ENCODE measurements at places on chromosomes 16 and 17.

GRCh38 chr17:58985367-58985766 lies 121.3 kb downstream of the TRIM37 start:
- peak; percentile 29 for DNase-seq

DNA sequence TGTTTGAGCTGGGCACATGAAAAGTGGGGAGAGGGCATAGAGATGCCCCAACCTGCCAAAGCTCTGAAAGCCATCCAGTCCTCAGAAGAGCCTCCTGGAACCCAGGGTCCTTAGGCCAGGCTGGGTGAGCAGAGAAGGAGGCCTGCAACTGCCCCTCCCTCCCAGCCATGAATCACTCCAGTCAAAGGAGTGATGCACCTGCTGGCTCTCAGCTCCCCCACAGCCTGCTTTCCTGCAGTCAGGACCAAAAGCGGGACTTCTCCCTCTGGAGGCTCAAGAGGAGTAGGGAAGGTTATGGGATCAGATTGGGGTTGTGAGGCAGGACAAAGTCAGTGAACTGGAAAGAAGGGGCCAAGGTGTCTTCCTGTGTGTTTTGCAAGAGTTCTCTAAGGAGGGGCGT lies 145.6 kb downstream of the TMEM132E start:
- no peak for DNase-seq

DNA sequence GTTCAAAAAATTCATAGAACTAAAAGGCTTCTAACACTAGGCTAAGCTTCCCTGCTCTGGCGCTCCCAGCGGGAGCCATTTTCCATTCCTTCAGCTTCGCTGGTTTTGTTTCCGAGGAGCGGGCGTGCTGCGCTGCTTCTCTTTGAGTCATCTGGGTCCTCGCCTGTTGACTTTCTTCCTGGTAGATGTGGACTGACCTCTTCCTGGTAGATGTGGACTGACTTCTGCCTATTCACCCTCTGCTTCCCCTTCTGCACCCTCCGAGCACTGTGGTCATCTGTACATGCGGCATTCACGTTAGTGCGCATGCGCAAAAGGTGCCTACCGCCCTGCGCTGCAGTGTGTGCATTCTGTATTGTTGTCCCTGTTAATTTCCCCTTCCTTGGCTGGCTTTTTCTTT lies 40.8 kb upstream of the SEC14L1 start:
- peak; percentile 97 for DNase-seq

DNA sequence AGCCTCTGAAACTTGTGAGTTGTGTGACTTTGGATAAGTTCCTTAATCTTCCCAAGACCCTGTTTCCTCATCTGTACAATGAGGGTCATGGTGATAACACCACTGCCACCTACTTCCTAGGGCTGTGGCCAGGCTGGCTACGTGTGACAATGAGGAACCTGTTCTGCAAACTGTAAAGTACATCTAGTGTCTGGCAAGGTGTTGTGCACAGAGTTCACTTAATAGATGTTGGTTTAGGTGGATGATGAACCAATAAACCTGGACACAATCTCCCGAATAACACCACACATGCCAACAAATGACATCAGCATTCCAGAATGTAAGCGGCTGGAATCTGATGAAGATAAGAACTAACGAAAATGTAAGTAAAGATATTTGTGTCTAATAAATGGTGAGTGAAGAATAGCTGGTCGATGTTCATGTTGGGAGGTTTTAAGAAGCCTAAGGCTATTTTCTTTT lies 82.3 kb downstream of the MARCHF10 start:
- no peak for DNase-seq

DNA sequence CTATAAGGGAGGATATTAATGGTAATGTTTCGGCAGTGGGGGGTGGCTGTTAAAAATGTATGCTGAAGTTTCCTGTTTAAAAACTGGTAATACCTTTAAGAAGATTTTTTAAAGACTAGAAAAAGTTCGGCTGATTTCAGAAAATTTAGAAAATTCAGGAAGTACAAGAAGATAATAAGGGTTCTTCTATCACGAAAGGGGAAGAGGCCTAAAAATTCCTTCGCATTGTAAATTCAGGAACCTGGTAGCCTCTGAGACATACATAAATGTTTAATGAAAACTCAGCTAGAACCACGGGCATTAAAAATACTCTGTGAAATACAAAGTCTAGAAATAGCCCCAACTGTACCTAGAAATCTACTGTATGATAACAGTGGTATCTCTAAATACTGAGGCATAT lies 181.2 kb downstream of the PARN start:
- DNase-seq, result peak; percentile 64
